Globus pallidus (tissue), 1 donor: ENCODE measurements at places on chromosomes 13 and 19.

DNA sequence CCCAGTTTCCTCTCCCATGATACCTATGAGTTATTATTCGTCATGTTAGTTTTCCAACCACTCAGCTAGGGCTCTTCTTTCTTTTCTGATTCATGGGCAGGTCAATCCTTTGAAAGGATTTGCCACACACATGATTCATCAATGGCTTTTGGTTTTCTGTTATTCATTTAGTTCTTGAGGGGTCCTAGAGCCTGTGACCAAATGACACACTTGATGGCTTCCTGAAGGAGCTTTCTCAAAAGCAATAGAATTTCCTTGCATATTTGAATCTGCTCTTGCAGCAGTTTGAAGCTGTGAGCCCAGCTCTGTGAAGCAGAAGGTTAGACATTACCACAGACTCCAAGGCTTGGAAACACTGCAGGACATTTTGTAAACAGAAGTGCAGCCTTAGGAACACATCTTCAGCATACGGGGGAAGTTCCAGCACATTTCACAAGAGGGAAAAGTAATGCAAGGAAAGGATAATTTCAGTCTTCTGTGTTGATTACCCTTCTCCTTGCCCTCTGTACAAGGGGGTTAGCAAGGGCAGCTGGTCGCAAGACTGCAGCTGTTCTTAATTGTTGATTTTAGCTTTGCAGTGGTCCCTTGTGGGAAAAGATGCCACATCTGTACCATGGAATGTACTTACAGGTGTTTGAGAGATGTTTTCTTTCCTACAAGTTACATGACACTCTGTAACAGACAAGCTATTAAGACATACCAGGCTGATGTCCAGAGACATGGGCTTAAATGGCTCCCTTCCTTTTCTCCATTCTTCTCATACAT is 338.6 kb downstream of the KCNRG start:
- no peak for DNase-seq

GRCh38 chr13:24032252-24032651 is 128.3 kb upstream of the SPATA13 start:
- no peak for DNase-seq

- DNase-seq: no peak
Observed at GRCh38 chr19:14482172-14482941, 7.2 kb upstream of the PTGER1 start.

GRCh38 chr19:19661675-19662251 is 1.7 kb downstream of the ATP13A1 start:
- DNase-seq: no peak

DNA sequence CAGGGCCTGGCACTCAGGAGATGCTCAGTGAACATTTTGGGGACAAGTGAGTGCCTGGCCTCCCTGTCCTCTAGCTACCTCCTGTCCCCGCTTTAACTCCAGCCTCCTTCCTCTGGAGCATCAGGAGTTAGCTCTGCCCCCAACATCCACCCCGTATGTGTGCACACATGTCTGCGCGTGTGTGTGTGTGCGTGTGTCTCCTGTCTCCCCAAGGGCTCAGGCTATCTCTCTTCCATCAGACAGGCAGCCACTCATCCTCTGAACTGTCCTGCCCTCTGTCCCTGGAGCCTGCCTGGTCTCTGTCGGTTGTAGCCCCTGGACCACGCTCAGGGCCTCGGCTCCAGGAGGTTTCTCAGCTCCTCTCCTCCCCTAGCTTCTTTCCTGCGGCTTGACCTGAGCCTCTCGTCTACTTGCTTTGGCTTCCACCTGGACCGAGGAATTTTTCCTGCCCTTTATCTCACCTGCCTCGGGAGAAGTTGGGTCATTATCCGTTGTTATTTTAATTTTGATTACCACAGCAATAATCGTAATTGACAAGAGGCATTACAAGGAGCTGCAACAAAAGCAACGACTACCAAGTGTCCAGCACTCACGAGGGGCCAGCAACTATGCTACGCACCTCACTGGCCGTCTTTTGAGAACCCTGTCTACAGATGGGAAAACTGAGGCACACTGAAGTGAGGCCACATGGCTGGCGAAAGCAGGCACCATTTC is 32.0 kb upstream of the ASF1B start:
- DNase-seq: no peak

DNA sequence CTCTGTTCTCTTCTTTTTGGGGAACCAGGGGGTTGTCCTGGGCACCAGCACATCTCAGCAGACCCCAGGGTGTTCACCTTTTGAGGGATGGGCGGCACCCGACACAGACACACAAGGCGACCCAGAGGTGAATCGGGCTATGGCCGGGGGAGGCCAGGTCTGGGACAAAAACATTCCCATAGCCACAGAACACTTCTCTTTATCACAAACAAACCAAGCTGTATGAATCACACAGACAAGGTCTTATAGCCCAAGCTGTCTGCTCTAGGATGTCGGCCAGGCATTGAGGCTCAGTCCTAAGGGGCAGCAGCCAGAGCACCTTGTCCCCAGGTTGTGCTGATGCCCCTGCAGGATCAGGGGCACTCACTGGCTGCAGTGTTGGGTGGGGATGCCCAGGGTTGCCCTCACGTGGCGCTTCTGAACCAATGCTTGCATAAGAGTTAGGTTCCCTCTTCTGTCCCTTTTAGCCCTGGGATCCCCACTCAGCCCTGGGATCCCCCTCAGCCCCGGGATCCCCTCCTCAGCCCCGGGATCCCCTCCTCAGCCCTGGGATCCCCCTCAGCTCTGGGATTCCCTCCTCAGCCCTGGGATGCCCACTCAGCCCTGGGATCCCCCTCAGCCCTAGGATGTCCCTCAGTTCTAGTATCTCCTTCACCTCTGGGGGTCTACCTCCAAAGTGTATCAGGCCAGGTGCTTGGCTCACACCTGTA is 26.9 kb downstream of the MAU2 start:
- DNase-seq: no peak

- no peak for DNase-seq
Observed at GRCh38 chr13:94303644-94304174, 175.8 kb downstream of the DCT start.

GRCh38 chr19:4015705-4016402 is 8.3 kb downstream of the PIAS4 start:
- no peak for DNase-seq

DNA sequence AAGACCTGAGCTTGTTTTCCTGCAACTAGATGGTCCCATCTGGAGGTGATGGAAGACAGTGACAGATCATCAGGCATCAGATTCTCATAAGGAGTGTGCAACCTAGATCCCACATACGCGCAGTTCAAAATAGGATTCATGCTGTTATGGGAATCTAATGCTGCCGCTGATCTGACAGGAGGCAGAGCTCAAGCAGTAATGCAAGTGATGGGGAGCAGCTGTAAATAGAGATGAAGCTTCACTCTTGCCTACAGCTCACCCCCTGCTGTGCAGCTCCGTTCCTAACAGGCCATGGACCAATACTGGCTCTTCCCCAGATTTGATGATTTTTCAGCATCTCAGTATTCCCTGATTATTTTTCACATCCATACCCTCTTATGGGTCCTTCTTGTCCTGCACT is 208.4 kb upstream of the RXFP2 start:
- DNase-seq: no peak

DNA sequence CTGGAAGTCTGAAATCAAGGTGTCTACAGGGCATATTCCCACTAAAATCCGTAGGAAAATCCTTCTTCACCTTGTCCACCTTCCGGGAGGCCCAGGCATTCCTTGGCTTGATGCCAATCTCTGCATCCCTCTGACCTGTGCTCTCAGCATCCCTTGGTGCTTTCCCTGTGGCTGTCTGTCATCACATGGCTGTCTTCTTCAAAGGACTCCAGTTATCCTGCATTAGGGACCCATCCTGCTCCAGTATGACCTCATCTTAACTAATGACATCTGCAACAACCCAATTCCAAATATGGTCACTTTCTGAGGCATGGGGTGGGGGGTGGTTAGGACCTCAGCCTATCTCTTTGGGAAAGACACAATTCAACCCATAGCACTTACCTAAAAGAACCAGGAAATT is 423.8 kb downstream of the IRS2 start:
- DNase-seq: no peak

DNA sequence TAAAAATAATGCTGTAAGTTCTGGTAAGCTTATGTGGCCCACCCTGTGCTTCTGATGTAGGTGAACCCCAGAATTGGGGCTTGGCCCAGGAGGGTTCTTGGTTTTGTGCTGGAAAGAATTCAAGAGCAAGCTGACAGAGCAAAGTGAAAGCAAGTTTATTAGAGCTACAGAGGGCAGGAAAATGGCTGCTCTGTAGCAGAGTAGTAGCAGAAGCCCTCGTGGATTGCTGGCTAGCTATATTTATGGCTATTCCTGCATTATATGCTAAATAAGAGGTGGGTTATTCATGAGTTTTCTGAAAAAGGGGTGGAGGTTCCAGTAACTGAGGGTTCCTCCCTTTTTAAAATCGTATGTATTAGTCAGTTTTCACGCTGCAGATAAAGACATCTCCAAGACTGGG is 20.6 kb upstream of the ZNF599 start:
- no peak for DNase-seq

GRCh38 chr13:21478881-21479808 is 20.0 kb upstream of the ZDHHC20 start:
- peak; percentile 87 for DNase-seq

- no peak for DNase-seq
Observed at GRCh38 chr19:16579381-16579780, 7.2 kb upstream of the SLC35E1 start.

GRCh38 chr13:110813646-110814624 is 100.4 kb downstream of the ING1 start:
- no peak for DNase-seq

- DNase-seq: no peak
Observed at GRCh38 chr19:9917321-9917720, 19.0 kb downstream of the OLFM2 start.

DNA sequence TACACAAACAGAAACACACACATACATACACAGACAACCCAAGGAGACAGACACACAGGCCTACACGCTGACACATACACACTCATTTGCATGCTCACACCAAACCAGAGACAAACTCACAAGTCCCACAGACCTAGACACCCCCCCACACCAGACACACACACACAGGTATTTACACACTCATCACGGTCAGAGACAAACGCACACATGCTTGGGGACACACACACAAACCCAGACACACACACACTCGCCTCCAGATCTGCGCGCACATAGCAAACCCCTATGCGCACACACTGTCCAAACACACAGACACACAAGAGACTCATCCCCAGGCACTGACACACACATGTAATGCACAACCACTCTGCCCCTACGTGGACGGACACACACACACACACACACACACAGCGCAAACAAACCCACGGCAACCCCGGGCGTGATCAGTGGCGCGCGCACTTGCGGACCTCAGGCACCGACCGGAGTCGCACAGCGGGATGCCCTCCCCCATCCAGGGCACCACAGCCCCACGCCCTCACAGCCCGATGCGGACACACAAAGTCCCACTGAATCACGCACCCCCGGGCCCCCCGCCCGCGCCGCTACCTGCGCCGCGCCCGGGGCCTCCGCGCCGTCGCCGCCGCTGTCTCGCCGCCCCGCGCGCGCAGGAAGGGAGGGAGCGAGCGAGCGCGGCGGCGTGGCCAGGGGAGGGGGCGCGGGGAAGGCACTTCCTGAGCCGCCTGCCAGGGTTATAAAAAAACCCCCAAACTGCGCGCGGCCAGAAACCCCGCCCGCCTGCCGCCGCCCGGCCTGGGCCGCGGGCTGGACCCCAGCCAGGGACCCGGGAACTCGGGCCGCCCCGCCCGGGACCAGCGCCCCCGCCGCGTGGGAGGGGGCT is at the start of gene ADAMTS10:
Gene ADAMTS10 (minus strand): TSS at position 675 of the 895 bp plus-strand sequence. CDS start 5,005 bp downstream, outside the sequence.
- DNase-seq: no peak

GRCh38 chr13:54706336-54706735 is 1677.7 kb downstream of the OLFM4 start:
- DNase-seq: no peak

DNA sequence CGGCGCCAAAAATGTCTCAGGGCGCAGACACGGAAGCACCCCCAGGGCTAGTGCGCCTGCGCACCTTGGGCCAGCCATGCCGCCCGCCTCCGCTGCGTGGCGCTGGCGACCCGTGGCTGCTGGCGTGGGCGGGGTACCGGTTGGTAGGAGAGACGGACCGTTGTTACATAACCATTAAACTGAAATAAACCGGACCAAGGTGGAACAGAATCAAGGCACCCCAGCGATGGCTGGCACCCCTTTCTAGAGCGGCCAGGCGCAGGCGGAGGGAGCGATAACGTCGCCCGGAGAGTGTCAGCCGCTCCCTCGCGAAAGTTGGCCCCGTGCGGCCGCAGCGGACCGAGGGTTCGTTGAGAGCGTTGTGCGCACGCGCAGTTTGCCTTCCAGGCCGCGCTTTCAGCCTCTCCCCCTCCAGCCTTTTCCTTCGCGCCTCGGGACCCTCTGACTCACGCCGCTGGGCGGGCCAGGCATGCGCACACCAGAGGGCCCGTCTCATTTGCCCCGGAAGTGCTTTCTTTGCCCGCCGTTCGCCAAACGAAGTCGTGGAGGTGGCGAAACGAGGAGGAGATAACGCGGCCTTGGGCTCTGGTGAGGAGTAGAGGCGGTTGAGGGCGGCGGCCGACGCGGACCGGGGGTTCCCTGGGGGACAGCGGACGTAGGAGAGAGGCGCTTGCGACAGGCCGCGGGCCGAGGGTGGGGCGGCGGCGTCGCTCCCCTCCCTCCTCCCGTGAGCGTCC is at the start of the genes PLEKHJ1 and SF3A2:
Gene PLEKHJ1 (minus strand): TSS at position 16 of the 737 bp plus-strand sequence. CDS start 81 bp downstream, outside the sequence.
Gene SF3A2 (plus strand): TSS at position 511 of the 737 bp plus-strand sequence. CDS start 6,595 bp downstream, outside the sequence.
- peak; percentile 95 for DNase-seq

GRCh38 chr19:29492769-29493168 is 33.0 kb upstream of the VSTM2B start:
- DNase-seq: peak; percentile 83

DNA sequence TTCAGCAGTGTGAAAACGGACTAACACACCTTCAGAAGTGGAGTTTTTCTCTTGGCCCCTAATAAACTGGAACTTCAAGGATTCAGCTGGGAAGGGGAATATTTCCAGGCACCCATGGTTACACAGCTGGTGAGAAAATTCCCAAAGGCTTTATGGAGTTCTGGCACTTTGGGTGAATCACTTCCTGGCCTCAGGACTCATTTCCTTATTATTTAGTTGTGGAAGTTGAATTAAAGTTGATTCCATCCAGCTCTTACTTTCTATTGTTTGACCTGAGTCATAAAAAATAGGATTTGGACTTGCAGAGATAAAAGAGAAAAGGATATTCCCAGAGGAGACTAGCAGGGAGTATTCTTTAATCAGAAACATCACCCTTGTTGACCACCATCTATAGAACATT is 882.1 kb downstream of the UQCRFS1 start:
- DNase-seq: no peak

DNA sequence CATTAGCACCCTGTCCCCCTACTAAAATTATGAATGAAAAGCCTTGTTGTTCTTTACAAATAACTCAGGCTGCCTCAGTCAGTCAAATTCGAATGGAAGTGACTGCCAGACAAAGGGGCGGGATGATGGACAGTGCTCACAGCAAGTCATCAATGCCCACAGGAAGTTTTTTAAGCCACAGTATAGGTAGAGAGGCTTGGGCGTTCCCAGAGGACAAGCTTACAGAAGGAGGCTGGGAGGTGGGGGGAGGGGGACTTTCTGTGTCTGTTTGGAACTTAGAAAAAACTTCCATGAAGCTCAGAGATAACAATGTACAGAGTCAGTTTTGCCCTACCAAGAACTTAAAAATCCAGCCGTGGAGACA is 18.5 kb upstream of the SPRY2 start:
- DNase-seq: no peak

DNA sequence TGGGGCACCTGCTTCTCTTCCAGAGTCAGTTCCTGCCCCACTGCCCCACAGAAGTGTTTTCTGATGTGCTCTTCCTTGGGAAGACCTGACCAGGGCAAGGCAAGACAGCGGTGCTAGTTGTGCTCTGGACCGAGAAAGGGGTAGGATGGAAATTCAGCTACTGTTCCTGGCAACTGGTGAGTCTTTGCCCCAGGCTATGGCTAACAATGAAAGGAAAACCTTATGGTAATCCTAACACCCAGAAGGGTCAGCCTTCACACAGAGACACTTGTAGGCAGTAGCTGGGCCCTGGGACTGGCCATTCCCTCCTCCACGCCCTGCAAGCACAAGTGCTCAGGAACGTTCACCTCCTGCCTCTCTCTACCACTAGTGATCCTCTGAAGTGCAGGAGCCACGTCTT is 9.6 kb upstream of the CYSLTR2 start:
- no peak for DNase-seq
